Stimulated activated CD4-positive, alpha-beta T cell treated with anti-CD3 and anti-CD28 coated beads, Interleukin-2, amount 100 ng/mL, for 24 hours (primary cell): ENCODE measurements at places on chromosomes 4 and X.

DNA sequence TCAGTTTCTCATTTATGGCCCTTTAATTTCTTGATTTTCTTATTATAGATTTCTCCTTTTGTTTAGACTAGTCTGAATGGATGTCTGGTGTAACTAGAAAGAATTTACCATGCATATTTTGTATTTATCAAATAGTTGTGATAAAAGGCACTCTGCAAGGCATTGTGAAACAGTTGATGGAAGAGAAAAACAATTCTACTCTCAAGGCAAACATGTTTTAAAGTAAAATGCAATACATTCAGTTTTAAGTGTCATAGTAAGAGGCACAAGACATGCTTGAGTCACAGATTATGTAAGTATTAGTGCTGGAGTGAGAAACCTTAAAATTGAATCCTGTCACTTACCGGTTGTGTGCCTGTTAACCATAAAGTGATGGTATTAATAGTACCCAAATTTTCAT is 283.3 kb upstream of the DKK2 start:
- no peak for DNase-seq

DNA sequence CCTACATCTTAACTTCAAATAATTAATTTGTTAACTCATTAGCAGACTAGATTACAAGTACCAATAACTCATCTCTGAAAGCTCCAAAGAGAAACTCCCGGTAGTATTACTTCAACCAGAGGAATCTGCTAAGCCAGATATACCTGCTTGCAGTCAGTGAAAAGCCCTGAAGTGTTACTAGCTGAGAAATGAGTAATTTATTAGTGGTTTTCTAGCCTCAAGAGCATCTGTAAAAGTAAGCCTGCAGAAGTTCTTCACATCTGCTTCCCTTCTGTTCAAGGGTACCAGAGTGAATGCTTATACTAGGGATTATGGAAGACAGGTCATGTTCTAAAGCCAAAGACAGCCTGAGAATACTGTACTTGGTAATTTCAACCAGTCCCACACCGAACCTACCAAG is 34.7 kb downstream of the IRS4 start:
- no peak for DNase-seq

DNA sequence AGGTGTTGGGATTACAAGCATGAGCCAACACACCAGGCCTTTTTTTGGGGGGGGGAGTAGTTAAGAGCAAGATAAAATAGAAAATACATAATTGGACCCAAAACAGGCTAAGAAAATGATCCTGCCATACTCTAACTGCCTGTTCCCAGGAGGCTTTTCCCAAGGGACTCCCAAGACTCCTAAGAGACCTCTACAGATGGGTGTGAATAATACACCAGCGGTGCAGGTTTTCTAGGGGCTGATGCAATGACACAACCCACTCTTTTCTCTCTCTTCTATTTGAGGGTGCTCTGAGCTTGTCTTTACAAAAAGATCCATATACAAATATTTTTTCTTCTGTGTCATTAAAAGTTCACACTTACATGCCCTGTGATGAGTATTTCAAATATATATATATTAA is 116.9 kb downstream of the RASL11B start:
- DNase-seq, result no peak

DNA sequence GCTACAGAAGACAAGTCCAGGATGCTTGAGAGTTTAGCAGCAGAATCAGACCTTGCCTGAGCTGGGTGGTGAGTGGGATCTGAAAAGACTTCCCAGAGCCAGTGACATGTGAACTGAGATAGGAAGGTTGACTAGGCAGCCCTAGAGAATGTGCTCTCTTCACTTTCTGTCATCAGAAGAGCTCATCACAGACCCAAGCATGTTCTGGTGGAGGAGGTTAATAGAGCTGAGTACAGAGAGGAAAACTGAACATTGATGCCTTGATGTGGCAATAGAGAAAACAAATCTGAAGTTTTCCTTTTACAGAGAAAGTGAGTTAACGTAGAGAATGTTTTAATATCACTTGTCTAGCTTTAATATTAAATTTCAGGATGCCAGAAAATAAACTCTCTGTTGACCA is 17.1 kb downstream of the ADGRL3 start:
- DNase-seq, result no peak

GRCh38 chr4:41169256-41169800 is 45.0 kb downstream of the APBB2 start:
- DNase-seq, result no peak

DNA sequence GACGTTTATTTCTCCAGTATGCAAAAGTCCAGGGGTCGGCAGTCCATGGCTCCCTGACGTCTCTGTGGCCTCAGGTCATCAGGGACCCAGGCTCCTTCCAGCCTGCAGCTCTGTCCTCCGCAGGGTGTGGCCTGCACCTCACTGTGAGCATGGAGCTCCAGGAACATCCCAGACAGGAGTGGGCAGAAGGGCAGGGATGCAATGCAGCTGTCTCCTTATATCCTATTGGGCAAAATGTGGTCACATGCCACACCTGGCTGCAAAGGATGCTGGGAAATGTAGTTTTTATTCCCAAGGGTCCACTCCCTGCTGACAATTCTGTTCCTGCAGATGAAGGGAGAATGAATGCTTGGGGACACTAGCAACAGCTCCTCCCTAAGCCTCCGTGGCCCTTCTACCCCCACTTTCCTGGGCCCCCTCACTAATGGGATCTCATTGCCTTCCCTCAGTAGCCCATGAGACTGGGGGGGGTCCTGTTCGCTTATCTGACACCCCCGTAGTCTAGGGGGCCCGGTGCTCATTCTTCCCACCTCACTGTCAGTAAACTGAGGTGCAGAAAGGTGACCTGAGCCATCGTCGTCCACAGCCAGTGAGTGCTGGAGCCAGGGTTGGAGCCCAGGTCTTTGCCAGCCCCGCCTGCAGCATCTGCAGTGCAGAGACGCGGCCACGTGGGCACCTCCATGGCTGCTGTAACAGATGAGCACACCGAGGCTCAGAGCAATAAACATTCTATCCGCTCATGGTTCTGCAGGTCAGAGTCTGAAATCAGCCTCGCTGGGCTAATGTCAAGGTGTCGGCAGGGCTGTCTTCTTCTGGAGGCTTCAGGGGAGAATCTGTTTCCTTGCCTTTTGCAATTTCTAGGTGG is 5.9 kb upstream of the GRPEL1 start:
- no peak for DNase-seq

- no peak for DNase-seq
These were observed 42.2 kb upstream of the CXCL8 start for GRCh38 chr4:73698217-73698616.

DNA sequence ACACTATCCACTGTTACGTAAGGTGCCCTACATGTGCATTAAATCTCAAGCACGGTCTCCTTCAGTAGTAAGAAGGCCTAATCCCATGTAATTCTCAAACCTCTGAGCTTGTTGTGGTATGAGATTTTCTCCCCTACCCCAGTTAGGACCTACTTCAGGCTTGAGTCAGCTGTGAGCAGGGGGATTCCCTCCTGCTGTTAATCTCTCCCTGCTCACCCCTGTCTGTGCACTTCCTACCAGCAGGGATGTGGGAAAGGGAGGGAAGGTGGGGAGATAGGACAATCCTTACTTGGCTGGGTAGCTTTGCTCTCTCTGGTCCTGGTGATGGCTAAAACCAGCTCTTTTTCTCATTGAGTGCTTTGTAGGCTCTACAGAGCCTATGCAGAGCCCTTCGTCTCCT is 60.8 kb downstream of the PALLD start:
- no peak for DNase-seq

GRCh38 chr4:76589872-76590797 is 155.1 kb downstream of the SHROOM3 start:
- no peak for DNase-seq

DNA sequence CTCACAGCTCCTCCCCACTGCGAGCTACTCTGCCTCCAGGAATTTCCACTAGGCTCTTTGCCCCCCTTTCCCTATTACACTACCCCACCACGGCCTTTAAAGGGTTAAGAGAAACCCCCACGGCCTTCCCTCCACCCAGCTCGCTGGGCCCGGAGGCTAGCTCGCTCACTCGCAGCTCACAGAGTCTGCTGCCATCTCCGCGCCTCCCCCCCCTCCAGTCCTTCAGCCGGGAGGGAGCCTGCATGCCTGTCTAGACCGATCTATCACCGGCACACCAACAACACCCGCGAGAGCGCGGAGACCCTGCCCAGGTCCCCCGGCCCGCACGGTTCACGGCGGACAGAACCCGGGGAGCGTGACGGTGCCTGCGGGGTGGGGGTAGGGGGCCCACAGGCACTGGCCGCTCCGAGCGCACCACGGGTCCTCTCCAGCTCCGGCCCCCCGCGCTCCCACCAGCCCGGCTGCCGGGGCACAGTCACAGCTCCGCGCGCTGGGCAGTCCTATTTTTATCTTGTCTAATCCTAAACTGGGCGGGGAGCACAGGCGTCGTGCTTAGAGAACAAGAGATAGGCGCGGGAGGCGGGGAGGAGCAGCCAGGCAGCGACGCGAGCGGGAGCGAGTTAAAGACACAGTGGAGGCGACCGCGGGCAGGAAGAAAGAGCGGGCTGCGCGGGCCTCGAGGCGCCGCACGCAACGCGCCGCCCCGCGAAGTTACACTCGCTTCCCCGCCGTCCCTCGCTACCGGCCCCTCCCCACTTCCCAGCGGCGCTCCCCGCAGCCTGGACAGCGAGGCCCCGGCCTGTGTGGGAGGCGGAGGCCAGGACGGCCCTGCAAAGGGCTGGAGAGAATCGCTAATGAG is 3.5 kb downstream of the BCOR start:
- DNase-seq, result peak; percentile 42

DNA sequence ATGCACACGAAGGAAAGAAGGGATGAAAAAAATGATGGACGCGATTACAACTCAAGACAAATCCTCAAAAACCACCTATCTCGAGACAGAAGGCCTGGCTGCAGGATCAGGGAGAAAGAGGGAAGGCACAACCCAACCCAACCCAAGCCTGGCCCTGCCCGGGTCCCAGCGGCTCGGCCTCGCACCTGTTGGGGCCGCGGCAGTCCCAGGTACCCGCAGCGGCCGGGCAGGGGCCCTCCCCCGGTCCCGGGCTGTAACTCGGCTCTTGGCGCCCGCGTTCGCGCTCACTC is 464 bp downstream of the RASGEF1B start:
- DNase-seq, result no peak

- no peak for DNase-seq
These were observed 15.4 kb downstream of the TMPRSS11E start for GRCh38 chr4:68462691-68463090.

- DNase-seq, result no peak
These were observed 165.3 kb upstream of the PPP1R2C start for GRCh38 chrX:42943051-42943974.

GRCh38 chrX:72040506-72040905 is 91.2 kb downstream of the RTL5 start:
- no peak for DNase-seq

DNA sequence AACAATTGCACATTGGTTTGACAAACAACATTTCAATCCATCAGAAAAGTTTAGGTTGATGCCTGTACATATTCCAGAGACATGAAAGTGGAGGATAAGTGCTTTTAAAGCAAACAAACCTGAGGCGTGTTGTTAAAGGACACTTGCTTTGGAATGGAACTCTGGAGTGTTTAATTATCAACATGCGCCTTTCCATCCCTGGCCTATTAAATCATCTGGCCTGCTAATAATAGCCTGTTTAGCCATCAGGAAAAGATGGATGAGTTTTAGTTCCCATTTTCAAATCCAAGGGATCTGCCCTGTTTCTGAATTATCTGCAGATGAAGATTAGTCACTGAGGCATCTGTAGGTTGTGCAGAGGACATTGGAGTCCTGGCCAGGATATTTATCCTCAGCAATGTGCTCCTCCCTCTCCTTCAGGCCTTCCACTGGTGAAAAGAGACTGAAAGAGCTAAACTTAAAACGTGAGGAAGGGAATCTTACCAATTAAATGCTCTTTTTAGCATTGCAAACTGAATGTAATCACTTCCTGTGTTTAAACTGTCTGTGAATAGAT is 388.9 kb downstream of the PPARGC1A start:
- DNase-seq, result no peak

- peak; percentile 21 for DNase-seq
These were observed 54.4 kb upstream of the LCORL start for GRCh38 chr4:18075823-18076433.

GRCh38 chr4:78770091-78770642 is 6.0 kb upstream of the BMP2K start:
- DNase-seq, result no peak

GRCh38 chr4:80875642-80876041 is 154.9 kb upstream of the BMP3 start:
- no peak for DNase-seq

DNA sequence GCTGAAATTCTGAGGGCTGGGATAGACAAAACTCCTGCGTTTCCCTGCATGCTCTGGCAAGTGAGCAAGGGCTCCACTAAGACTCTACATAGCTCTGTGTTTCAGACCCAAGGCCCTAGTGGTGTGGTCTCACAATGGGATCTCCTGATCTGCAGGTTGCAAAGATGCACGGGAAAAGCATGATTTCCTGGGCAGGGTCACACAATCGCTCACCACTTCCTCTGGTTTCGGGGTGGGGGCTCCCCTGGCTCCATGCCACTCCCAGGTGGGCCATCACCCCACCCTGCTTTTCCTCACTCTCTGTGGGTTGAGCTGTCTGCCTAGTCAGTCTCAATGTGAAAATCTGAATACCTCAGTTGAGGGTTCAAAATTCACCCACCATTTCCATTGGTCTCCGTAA is 111.5 kb downstream of the KLF8 start:
- no peak for DNase-seq

- no peak for DNase-seq
These were observed 31.5 kb downstream of the PALLD start for GRCh38 chr4:168528131-168528949.

GRCh38 chr4:7807351-7807921 is 132.2 kb downstream of the AFAP1 start:
- no peak for DNase-seq

DNA sequence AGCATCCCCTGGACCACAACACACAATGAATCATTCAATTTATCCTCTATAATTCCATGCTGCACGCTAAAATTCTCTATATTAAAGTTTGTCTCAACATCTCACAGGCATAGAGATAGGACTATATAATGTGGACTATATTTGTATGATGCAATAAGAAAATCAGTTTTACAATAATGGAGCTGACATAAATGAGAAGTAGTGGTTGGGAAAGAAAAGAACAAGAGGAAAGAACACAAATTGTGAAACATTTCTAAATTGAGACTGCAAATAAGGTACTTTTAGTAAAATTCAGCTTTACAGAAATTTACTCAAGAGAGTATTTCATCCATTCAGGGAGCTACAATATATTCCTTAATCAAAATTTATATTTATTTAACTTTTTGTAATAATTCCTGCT is 120.4 kb downstream of the ARAP2 start:
- no peak for DNase-seq

DNA sequence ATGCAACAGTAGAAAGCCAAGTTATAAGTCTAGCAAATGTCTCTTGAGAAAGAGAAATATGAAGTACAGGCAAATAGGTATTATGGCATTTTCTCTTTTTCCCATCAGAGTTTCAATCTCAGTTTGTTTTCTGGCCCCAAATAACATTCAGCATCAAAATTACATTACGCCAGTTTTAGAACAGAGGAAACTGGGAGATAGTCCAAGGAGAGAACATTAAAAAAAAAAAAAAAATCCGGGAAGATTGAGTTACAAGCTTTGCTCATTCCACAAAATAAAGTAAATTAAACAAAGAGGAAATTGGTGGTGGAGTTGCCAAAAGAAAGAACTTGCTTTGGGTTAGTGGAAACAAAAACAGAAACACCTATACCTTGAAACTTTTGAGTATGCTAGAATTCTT is 50.4 kb upstream of the IL13RA2 start:
- DNase-seq, result no peak
